Caki2 (cell line): ENCODE measurements at places on chromosomes 1 and 21. TPM values are rescaled to one million over a fixed set of nuclear protein-coding genes. Genes with fewer than 3 reads are reported as not detected.
A peak's percentile ranks its signal among the peaks of the same experiment; 100 is the strongest.

RPL5 gene
- total RNA-seq = 1,215 and 1,251 TPM in 2 replicates

S100A7A gene
- not detected in 2 replicates for total RNA-seq

RIPPLY3 gene
- not detected in 2 replicates for total RNA-seq

LCE3E gene
- not detected in 2 replicates for total RNA-seq

DNA sequence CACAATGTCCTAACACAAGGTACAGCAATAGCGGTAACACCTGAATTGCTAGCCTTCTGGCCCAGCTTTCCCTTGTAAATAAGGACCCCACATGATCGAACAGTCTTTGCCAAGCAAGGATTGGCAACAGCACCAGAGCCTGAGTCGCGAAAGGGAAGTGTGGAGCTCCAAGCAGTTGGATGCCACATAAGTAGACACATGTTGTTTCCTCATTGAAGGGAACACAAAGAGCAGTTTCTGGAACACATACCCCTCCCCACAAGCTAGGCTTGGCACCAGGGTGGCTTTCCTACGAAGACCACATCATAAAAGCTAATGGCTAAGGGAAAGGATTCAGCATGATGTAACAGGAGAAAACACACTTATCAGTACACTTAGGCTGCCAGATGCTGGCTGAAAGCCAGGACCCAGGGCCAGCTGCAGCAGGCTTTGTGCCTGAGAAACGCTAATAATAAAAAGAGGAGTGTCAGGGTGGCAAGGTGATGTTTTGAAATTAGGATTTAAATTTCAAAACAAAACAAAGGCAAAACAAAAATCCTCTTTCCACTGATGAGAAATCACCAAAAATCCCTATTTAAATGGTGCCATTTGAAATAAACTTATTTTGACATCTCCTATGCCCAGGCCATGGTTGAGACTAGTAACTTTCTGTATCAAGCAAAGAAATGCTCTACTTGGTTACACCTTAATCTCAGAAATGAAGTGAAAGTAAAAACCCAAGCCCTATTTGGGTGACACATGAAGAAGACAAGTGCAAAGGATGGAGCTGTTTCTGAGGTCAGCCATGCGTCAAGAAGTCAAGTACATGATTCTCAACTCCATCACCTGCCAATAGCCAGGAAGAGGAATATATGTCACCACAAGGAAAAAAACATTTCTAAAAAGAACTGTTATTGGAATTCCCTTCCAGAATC, 11.9 kb upstream of the CPLANE2 start:
- peak; percentile 40 for DNase-seq

- DNase-seq = peak; percentile 37
Observed at GRCh38 chr1:75097654-75098053, 36.5 kb upstream of the LHX8 start.

DNA sequence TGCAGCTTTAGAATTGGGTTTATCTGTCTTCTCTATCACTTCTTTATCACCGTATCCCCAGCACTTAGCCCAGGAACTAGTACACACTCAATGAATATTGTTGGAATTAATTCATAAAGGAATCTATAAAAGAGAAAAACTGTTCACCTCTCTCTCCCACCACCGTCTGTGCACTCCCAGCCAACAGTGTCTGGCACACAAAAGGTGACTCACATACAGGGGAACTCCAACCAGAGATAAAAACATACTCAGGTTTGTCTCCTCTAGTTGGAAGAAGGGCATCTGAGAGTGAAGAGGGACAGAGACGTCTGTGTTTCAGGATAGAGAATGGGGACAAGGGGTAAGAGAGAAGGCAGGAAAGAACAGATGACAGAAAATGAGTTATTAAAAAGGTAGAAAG, 10.0 kb downstream of the ITLN1 start:
- no peak for DNase-seq

DNA sequence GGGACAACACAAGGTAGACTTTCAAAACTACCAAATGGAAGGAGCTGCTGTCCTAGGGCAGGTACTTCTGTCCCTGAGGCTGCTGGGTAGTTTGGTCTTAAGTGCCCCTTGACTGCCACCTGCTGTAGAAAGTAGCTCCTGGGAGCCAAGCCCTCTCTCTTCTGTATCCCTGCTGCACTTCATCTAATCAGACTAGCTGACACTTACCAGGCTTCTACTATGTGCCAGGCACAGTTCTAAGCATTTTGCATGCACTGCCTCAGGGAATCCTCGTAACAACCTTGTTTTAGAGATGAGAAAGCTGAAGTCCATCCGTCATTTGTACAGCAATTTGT, 15.9 kb upstream of the SRSF4 start:
- peak; percentile 28 for DNase-seq

GRCh38 chr21:33541756-33542639, at the start of gene GART:
TSS of gene GART (minus strand) at chr21:33542117. CDS start at chr21:33539315, 2,802 bp downstream.
- DNase-seq = peak; percentile 83
